ENCODE measurements at places on chromosomes 5 and 9. TPM values are rescaled to one million over a fixed set of nuclear protein-coding genes. Genes with fewer than 3 reads are reported as not detected.

DNA sequence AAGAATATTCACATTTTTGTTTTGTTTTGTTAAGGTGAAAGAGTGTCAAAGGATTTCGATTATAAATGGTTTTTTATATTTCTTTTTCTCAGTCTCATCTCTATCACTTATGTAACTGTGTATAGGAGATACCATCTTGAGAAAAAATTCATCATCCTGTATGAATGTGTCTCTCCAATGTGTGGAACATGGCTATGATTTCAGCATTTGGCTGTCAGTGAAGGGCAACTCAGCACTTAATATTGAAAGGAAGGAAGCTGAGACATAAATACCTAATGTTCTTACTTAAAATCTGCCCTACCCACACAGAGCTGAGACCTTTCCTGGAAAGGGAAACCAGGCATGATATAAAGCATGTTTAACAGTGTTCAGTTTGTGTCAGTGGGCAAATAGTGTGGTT, 474.2 kb upstream of the RIOK2 start:
- no peak for DNase-seq

DNA sequence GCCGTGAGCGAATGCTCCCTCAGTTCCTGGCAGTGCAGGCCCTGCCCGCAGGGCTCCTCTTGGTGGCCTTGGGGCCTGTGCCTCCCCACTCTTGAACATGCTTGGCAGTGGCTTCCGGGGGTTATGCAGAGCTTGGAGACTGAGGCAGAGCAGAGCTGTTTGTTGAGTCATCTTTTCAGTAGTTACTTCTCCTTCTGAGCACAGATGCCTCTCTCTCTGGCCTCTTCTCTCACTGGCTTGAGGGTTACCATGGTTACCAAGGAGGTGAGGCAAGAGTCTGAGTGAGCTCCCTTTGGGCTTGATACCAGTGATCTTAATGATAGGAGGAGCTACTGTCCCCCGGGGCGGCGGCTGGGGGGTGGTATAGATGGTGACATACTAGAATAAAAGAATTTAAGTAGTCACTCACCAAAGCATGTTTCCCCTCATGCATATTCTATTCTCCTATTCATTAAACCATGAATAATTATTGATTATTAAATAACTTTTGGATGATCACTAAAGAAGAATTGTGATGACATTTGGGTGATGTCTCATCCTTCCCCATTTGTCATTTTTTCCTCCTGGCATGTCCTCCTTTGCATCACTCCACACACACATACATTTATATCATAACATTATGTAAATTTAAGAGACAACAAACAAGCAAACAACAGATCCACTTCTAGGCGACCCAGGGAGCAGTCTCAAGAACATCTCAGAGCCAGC, 111.1 kb downstream of the ARHGAP26 start:
- no peak for DNase-seq

GRCh38 chr9:136171009-136171800, 33.7 kb downstream of the LHX3 start:
- DNase-seq = no peak

DNA sequence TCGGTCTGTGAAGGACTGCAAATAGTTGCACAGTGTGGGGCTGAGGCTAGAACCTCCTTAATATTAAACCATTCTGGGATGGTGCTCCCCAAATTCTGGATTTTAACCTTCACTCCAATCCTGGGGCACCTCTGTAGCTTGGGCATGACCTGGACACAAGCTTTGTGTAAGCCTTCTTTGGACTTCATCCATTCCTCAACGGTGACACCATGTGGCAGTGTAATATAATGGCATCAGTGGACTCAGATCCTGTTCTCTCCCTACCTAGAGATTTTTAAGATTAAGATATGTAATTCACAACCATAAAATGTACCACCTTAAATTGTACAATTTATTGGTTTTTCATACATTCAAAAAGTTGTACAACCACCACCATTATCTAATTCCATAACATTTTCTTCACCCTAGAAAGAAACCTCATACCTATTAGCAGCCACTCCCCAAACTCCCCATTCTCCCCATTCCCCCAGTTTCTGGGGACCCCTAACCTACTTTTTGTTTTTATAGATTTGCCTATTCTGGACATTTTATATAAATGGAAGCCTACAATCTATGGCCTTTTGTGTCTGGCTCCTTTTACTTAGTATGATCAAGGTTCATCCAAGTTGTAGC, 4.8 kb upstream of the PLGRKT start:
- no peak for DNase-seq

DNA sequence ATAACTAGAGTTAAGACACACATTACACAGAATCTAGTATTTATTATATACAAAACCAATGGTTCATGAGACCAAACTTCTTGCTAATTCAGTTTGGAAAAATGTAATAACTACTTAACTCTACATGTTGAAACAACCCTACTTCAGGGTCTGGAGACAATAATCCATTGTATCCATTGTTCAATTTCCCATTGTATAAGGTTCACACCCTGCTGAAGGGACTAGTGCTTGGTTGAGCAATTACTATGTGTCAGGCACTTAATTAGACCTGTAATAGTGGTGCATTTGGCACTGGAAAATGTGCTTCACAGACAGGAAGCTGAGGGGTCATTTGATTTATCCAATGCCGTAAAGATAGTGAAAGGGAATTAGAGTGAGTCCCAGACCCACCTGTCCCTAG, 114.3 kb upstream of the PAPPA start:
- DNase-seq = no peak

DNA sequence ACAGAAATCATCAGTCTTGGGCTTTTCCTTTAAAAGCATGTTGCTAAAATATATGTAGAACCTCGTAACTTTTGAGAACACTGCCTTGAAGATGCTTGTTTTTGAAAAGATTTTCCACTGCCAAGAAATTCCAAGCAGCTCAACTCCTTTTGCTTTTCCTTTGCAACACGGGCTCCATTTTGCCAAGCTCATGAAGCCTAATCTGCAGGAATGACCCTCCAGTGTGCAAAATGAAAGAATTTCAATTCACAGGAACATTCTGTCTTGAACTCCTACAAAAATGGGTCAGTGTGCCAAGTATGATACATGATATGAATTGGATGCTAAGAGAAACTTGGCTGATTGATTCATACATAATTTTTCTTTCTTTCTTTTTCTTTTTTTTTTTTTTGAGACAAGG, 35.4 kb upstream of the ERCC6L2 start:
- DNase-seq = no peak

DNA sequence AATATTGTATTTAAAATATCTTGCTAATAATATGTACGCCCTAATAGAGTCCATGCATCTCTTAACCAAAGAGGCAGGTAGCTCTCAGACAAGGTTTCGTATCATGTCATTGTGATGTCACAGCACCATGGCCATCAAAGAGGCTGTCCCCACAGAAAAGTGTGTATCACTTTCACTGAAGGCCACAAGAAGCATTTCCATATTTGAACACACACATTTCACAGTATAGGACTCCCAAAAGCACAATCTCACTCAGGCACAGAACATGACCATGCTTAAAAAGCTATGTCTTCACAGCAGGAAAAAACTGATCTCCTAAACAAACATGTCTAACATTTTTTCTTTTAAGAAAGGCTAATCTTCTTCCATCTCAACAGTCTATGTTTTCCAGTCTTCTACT, 133.8 kb downstream of the DENND1A start:
- DNase-seq = no peak

DNA sequence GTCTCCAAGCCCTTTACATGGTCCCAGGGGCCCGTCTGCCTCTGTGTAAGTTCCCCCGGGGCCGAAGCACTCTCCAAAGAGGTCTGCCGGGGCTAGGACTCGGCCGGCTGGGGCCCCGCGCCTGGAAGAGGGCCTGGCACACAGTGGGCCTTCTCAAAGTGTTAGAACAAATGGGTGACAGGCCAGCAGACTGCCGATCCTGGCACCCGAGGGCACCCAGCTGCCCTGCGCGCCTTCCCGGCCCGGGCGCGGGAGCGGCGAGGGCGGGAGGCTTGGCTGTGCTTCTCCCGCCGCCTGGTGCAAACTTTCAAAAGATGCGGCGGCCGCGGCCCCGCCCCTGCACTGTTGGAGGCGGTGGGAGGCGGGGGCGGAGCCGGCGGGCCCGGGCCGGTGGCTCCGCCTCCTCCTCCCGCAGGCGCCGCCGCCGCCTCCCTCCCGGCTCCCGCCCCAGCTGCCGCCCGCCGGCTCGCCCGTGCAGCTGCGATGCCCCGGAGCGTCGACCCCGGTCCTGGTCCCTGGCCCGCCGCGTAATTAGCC, at the start of gene NEURL1B:
Gene NEURL1B (plus strand): TSS at position 442 of the 537 bp plus-strand sequence. CDS start 144 bp downstream, outside the sequence.
- DNase-seq = peak; percentile 89

GRCh38 chr5:157819502-157820115, 39.3 kb downstream of the CLINT1 start:
- no peak for DNase-seq

DNA sequence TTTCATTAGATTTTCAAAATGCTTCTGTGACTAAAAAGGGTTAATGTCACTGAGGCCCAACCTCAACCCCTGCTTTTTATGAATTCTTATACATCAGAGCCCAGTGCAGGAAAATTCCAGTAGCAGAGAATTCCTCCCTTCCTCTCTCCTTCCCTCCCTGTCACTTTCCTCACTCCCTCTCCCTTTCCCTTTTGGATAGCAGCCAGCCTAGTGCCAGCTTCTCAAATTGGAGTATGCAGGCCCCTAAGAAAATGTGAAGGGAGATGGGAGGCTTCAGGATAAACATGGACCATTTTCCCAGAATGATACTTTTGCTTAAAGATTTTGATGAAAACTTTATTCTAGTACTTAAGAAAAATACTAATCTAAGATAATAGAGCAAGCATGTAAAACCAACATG, 507.4 kb downstream of the KDM4C start:
- DNase-seq = no peak

GRCh38 chr9:13755551-13755950, 476.1 kb upstream of the MPDZ start:
- DNase-seq = no peak

DNA sequence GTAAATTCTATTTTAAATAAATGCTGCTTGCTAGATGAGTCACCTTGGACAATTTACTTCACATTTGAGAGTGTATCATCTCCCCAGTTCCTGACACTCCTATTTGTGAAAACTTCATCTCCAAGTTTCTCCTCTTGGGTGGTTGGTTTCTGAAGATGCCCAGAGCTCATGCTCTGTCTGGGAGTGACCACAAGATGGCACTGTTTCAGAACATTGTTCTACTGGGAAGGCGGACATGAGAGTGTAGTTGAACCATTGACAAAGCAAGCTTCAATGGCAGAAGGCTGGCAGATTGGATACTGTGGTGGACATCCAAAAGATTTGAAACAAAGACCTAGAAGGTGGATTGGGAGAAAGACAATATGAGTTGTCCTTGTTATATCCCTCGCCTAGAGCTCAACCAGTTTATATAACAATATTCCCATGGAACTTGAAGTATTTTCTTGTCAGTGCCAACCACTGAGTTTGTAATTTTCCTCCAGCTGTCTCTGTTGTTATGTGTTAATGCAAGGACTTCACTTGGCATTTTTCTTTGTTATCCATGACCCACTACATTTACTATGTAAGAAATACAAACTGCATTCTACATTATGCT, 234.3 kb upstream of the ANKH start:
- DNase-seq = peak; percentile 22

DNA sequence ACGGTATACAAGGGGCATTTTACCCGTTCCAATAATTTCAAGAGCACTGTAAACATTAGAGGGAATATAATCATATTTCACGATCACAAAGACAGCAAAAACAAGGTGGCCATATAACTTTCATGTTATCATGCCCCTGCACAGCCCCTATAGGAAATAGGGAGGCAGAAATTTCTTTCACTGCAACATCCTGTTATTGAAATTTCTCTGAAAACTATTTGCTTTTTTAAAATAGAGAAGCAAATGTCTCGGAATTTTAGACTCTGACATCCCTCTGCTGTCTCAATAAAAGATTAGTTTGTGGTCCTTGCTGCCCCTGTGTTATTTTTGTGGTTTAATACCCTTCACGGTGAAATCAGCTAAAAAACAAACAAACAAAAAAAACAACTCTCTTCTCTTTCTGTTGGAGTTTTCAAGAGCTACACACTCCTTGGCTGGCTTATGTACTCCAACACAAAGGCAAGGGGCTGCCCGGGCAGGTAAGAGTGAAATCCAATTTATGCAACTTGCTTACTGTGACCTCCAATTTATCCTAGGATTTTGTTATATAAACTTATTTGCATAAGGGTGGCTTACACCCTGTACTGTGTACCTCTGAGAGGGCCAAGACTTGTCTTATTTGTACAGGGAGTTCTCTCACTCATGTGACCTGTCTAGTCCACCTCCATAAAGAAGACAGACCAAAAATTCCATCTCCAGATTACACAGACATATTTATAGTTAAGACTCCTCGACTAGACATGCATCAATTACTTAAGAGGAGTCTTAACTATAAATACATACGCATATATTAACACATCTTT, 223.6 kb downstream of the MLLT3 start:
- DNase-seq = no peak

DNA sequence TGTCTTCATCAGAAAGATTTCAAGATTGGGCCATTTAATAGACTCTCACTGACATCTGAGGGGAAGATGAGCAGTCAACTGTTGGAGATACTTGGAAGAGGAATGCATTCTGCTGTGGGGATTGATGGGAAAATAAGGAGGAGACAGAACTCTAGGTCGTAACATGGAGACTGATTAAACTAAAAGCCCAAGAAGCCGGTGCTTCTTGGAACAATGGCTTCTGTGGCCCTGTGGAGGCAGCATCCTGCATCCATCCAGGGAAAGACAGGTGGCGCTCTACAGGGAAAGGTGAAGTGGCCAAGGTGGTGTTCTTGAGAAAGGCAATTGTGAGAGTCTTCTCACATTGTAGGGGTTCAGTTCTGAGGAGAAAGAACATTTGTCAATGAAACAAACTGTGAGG, 31.3 kb downstream of the ZFAND5 start:
- DNase-seq = no peak

- DNase-seq = peak; percentile 31
These were observed 38.2 kb downstream of the C5orf15 start for GRCh38 chr5:133930061-133930812.

GRCh38 chr9:133129001-133129795, 8.2 kb upstream of the RALGDS start:
- DNase-seq = no peak

GRCh38 chr9:28206280-28206679, 633.0 kb upstream of the C9orf72 start:
- no peak for DNase-seq

- peak; percentile 98 for DNase-seq
These were observed at the start of gene RPS14 for GRCh38 chr5:150449517-150450339. TSS of gene RPS14 (minus strand) at chr5:150449739. CDS start at chr5:150447733, 2,006 bp downstream.

GRCh38 chr5:127820910-127821553, 117.8 kb downstream of the CCDC192 start:
- DNase-seq = no peak

GRCh38 chr9:77679661-77680368, 31.7 kb upstream of the GNA14 start:
- DNase-seq = no peak

MAMDC2 gene
- 4.6 TPM for total RNA-seq

ANKRD33B gene
- 1.8 TPM for total RNA-seq

ANKRD55 gene
- not detected for total RNA-seq

ANKRD31 gene
- 0.11 TPM for total RNA-seq

GPR151 gene
- not detected for total RNA-seq

SPACA9 gene
- total RNA-seq = 1.2 TPM

SGCD gene
- 3.2 TPM for total RNA-seq

LCP2 gene
- 15.5 TPM for total RNA-seq

SYK gene
- 45.1 TPM for total RNA-seq

GZMA gene
- 3.9 TPM for total RNA-seq

ARHGEF37 gene
- total RNA-seq = 14.2 TPM

CA9 gene
- total RNA-seq = 0.56 TPM

PKD2L2 gene
- total RNA-seq = not detected

SLC6A3 gene
- total RNA-seq = not detected

HAND1 gene
- 4.4 TPM for total RNA-seq

CER1 gene
- total RNA-seq = not detected

Data from left colon (tissue), 2 donors.